ENCODE measurements at places on chromosomes 13 and 19. TPM values are rescaled to one million over a fixed set of nuclear protein-coding genes. Genes with fewer than 3 reads are reported as not detected.

PDS5B gene
- total RNA-seq: 65.9 TPM

GRCh38 chr13:48954081-48954480, 21.6 kb upstream of the FNDC3A start:
- H3K36me3 ChIP-seq: no peaks in the 10 kb centered on the region
- no peaks in the 10 kb centered on the region for H3K4me1 ChIP-seq

GRCh38 chr19:5990289-5990797, 12.4 kb upstream of the RANBP3 start:
- peaks cover 18% of the 10 kb centered on the region for H3K4me1 ChIP-seq
- H3K27me3 ChIP-seq: no peaks in the 10 kb centered on the region
- peaks cover 21% of the 10 kb centered on the region for H3K36me3 ChIP-seq
- H3K4me3 ChIP-seq: no peak overlapping the region

GRCh38 chr19:33689138-33689746, 67.5 kb downstream of the CHST8 start:
- peak; percentile 55 for DNase-seq
- H3K36me3 ChIP-seq: no peaks in the 10 kb centered on the region
- peaks cover 6% of the 10 kb centered on the region for H3K4me1 ChIP-seq
- H3K27ac ChIP-seq: no peak overlapping the region
- no peak overlapping the region for H3K4me3 ChIP-seq

ZNF382 gene
- 13.3 TPM for total RNA-seq

GRCh38 chr13:37616131-37616530, 17.6 kb upstream of the POSTN start:
- no peaks in the 10 kb centered on the region for H3K27me3 ChIP-seq
- H3K4me1 ChIP-seq: no peaks in the 10 kb centered on the region
- no peak for DNase-seq
- no peaks in the 10 kb centered on the region for H3K36me3 ChIP-seq
- H3K27ac ChIP-seq: no peak overlapping the region

GRCh38 chr13:89214185-89214584, 1543.0 kb downstream of the SLITRK5 start:
- no peak for DNase-seq
- no peaks in the 10 kb centered on the region for H3K4me1 ChIP-seq
- H3K36me3 ChIP-seq: no peaks in the 10 kb centered on the region
- H3K27ac ChIP-seq: no peak overlapping the region
- no peak overlapping the region for H3K4me3 ChIP-seq
- no peaks in the 10 kb centered on the region for H3K27me3 ChIP-seq

- no peak for DNase-seq
- H3K27ac ChIP-seq: peak overlapping the region; percentile 89
- peaks cover 27% of the 10 kb centered on the region for H3K4me1 ChIP-seq
- H3K4me3 ChIP-seq: peak overlapping the region; percentile 86
Measured at GRCh38 chr13:44576351-44577235, 463 bp upstream of the TSC22D1 start.

GRCh38 chr13:93729383-93729782, 502.8 kb downstream of the GPC6 start:
- H3K4me3 ChIP-seq: no peak overlapping the region
- H3K4me1 ChIP-seq: no peaks in the 10 kb centered on the region
- H3K36me3 ChIP-seq: no peaks in the 10 kb centered on the region
- H3K27me3 ChIP-seq: no peaks in the 10 kb centered on the region

- H3K36me3 ChIP-seq: no peaks in the 10 kb centered on the region
- no peaks in the 10 kb centered on the region for H3K27me3 ChIP-seq
- H3K27ac ChIP-seq: no peak overlapping the region
- DNase-seq: no peak
- H3K4me3 ChIP-seq: no peak overlapping the region
Measured at GRCh38 chr13:110105136-110105535, 201.8 kb downstream of the COL4A1 start.

DNA sequence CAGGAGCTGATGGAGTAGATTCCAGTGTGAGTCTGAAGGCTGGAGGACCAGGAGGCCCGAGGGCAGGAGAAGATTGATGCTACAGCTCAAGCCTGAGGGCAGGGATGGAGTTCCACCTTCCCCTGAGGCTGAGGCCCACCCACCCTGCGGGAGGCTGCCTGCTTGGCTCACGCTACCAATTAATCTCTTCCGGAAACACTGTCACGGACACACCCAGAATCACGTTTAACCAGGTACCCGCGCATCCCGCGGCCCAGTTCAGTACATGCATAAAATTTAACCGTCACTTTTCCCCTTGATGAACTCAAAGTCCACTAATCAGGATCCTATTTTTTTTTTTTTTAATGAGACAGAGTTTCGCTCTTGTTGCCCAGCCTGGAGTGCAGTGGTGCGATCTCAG, 5.2 kb upstream of the ZNF628 start:
- H3K27ac ChIP-seq: no peak overlapping the region
- no peak for DNase-seq
- H3K4me1 ChIP-seq: peaks cover 14% of the 10 kb centered on the region
- H3K4me3 ChIP-seq: no peak overlapping the region
- H3K27me3 ChIP-seq: no peaks in the 10 kb centered on the region
- no peaks in the 10 kb centered on the region for H3K36me3 ChIP-seq

GRCh38 chr19:41821003-41821735, 23.3 kb downstream of the LYPD4 start:
- no peak overlapping the region for H3K27ac ChIP-seq
- H3K4me3 ChIP-seq: no peak overlapping the region
- peak; percentile 66 for DNase-seq
- H3K4me1 ChIP-seq: no peaks in the 10 kb centered on the region
- no peaks in the 10 kb centered on the region for H3K36me3 ChIP-seq

- H3K4me3 ChIP-seq: no peak overlapping the region
- no peaks in the 10 kb centered on the region for H3K27me3 ChIP-seq
- H3K27ac ChIP-seq: peak overlapping the region; percentile 26
Measured at GRCh38 chr13:111161601-111162600, 46.8 kb downstream of the ARHGEF7 start.

NOVA2 gene
- 2.4 TPM for total RNA-seq

CLN5 gene
- total RNA-seq: 26.0 TPM

GRCh38 chr19:47111006-47111621, 2.5 kb downstream of the ZC3H4 start:
- peak overlapping the region; percentile 100 for H3K27ac ChIP-seq
- H3K36me3 ChIP-seq: peaks cover 14% of the 10 kb centered on the region
- peak; percentile 89 for DNase-seq

FUT1 gene
- total RNA-seq: 22.9 TPM

DNA sequence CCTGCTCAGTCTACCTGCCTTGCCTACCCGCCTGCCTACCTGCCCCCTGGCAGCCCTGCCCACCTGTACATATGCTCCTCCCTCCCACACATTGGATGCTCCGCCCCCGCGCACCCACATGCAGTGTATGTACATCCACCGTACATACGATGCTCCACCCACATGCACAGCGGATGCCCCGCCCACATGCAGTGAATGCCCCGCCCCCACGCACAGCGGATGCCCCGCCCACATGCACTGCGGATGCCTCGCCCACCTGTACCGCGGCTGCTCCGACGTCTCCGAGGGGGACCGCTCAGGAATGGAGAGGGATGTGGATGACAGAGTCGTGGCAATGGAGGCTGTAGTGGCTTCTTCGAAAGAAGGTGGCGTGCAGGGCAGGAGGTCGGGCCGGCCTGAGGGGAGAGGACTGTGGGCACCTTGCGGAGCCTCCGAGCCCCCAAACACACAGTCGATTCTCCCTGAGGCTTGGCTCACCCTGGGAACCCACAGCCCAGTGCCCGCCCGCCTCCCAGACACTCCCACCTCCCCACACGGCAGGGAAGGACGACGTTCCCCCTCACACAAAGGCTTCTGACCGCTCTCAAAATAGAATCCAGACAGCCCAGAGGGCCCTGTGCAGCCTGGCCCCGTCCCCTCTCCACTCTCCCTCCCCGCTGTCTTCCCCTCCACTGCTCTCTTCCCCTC, 16.5 kb upstream of the CACTIN start:
- no peak for DNase-seq
- no peaks in the 10 kb centered on the region for H3K27me3 ChIP-seq
- H3K4me3 ChIP-seq: no peak overlapping the region
- peaks cover 85% of the 10 kb centered on the region for H3K36me3 ChIP-seq

DNA sequence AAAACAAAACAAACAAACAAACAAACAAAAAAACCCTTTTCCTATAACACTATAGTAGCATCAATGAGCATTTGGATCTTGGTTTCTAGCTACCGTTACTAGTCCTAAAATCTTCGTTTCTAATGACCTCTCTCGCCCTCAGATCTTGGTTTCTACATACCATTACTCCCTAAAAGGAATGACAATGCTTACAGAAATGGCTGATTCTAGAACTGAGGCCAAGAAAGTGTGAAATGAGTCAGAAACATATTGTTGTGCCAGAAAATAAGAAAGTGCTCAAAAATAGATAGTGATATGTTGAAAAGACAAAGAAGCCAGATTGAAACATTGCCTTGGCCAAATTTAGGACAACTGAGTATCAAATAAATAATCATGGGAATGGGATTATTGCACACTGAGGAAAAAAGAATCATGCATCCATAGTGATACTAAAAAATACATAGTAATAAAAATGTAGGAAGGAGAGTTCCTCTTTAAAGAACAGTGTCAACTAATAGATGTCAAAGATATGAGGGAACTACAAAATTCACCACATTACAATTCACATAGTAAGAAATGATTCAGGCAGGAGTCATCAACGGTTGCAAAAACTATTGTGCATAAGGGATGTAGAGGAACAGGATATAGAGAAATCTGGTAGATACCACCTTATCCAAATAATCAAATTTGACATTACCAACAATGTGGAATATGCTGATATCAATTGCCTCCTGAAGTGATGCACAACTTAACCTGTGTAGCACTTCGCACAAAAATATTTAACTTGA, 386.6 kb downstream of the DIAPH3 start:
- no peaks in the 10 kb centered on the region for H3K27me3 ChIP-seq
- H3K4me3 ChIP-seq: no peak overlapping the region
- no peaks in the 10 kb centered on the region for H3K4me1 ChIP-seq

DNA sequence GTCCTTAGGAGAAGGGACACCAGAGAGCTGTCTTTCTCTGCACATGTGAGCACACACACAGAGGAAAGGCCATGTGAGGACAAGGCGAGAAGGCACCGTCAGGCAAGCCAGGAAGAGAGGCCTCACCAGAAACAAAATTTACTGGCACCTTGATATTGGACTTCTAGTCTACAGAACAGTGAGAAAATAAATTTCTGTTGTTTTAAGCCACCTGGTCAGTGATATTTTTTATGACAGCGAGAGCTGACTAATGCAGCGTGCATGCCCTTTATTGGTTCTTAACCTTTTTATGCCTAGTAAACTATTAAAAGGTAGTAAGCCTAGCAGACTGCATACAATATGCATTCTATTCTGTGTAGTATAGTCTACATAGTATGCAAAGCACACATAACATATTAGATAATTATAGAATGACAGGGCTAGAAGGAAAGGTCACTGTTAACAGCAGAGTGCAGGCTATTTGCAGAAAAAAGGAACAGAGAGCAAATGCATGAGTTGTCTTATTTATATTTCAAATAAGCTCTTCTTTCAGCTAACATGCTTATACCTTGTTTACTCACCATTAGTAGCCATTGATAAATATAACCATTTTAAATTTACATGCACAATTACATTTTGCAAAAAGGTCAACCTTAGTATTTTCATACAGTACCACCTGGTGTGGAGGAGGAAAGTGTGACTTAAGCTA, 25.2 kb upstream of the KATNAL1 start:
- no peak overlapping the region for H3K4me3 ChIP-seq
- H3K36me3 ChIP-seq: no peaks in the 10 kb centered on the region
- H3K27me3 ChIP-seq: no peaks in the 10 kb centered on the region
- DNase-seq: no peak

GPC5 gene
- total RNA-seq: 0.20 TPM

- no peaks in the 10 kb centered on the region for H3K27me3 ChIP-seq
- H3K36me3 ChIP-seq: no peaks in the 10 kb centered on the region
Measured at GRCh38 chr19:3227054-3227626, 2.7 kb downstream of the CELF5 start.

- H3K27ac ChIP-seq: no peak overlapping the region
- H3K4me1 ChIP-seq: no peaks in the 10 kb centered on the region
- no peak for DNase-seq
- no peaks in the 10 kb centered on the region for H3K27me3 ChIP-seq
- no peaks in the 10 kb centered on the region for H3K36me3 ChIP-seq
Measured at GRCh38 chr19:57269515-57270250, 10.6 kb upstream of the ZNF460 start.

GRCh38 chr19:13765395-13766094, 1.2 kb downstream of the MRI1 start:
- H3K27me3 ChIP-seq: no peaks in the 10 kb centered on the region
- H3K4me3 ChIP-seq: peak overlapping the region; percentile 62
- DNase-seq: no peak
- H3K4me1 ChIP-seq: peaks cover 19% of the 10 kb centered on the region

DNA sequence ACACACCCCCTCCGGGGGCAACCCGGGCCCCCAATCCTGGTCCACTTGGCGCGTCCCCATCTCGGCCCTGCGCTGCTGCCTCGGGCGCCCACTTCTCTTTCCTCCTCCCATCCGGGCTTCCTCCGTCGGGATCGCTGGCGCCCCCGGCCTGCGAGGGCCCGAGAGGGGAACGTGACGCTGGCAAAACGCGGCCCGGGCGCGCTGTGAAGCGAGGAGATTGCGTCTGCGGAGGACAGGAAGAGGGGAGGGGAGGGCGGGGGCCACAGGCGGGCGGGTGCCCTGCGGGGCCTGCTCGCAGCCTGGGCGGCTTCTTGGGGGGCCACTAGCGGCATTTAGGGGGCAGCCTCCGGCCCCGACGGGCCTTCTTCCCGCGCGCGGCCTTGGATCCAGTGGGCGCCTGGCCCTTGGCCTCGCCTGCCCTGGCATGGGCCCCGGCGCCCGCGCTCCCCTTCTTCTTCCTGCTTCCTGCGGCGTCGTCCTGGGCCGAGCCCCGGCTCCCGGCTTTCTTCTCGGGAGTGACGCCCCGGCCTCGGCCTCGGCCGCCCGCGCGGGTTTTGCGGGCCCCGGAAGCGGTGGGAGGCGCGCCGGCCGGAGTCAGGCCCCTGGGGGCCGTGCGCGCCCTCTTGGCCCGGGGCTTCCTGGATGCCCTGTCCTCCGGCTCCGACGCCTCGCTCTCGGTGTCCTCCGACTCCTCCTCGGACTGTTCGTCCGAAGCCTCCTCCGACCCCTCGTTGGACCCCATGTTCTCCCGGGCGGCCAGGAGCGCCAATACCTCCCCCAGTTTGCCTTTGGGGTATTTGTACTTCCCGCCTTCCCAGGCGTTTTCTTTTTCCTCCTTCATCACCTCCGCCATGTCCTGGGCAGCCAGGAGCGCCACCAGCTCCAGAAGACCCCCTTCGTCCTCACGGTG, 2.2 kb downstream of the PNMA8B start:
- H3K4me3 ChIP-seq: peak overlapping the region; percentile 44
- peaks cover 54% of the 10 kb centered on the region for H3K27me3 ChIP-seq
- peak overlapping the region; percentile 53 for H3K27ac ChIP-seq
- H3K36me3 ChIP-seq: no peaks in the 10 kb centered on the region
- DNase-seq: peak; percentile 80

GRCh38 chr13:99122171-99122570, 78.5 kb upstream of the UBAC2 start:
- H3K36me3 ChIP-seq: no peaks in the 10 kb centered on the region
- H3K4me1 ChIP-seq: peaks cover 8% of the 10 kb centered on the region
- no peak for DNase-seq
- no peak overlapping the region for H3K4me3 ChIP-seq

GRCh38 chr19:38395381-38396114, 7.1 kb downstream of the SPRED3 start:
- H3K4me3 ChIP-seq: peak overlapping the region; percentile 26
- H3K4me1 ChIP-seq: peaks cover 21% of the 10 kb centered on the region
- peaks cover 68% of the 10 kb centered on the region for H3K27me3 ChIP-seq
- H3K27ac ChIP-seq: no peak overlapping the region
- DNase-seq: no peak
- H3K36me3 ChIP-seq: no peaks in the 10 kb centered on the region

MYH14 gene
- not detected for total RNA-seq

RNASEH2A gene
- 9.8 TPM for total RNA-seq

- no peak for DNase-seq
- H3K36me3 ChIP-seq: no peaks in the 10 kb centered on the region
- H3K27me3 ChIP-seq: no peaks in the 10 kb centered on the region
Measured at GRCh38 chr13:23642110-23642509, 71.9 kb downstream of the TNFRSF19 start.

PGLYRP2 gene
- total RNA-seq: not detected
